ENCODE measurements at places on chromosomes 7 and 10.
A peak's percentile ranks its signal among the peaks of the same experiment; 100 is the strongest.

GRCh38 chr10:8511026-8511425 lies 456.5 kb downstream of the GATA3 start:
- no peak for DNase-seq

DNA sequence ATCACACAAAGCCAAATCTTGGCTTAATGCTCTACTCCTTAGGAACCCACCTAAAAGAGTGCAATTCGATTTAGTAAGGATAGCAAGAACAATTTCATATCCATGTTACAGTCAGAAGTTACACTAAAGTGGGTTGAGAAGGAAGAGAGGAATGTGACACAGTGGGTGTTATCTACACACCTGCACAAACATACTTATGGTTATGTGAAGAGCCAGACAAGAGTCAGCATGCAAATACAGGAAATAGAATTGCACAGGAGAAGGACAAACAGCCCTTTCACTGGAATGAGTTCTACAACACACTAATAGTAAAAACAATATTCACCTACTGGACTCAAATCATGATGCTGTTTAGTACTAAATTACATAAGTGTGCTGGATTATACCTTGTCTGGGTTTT lies 262.8 kb downstream of the DGKB start:
- no peak for DNase-seq

GRCh38 chr10:133446979-133447378 lies 6.8 kb upstream of the SCART1 start:
- no peak for DNase-seq

- DNase-seq, result no peak
These were observed 123.2 kb downstream of the DNAJB6 start for GRCh38 chr7:157459966-157460365.

- peak; percentile 6 for DNase-seq
These were observed 757.1 kb downstream of the SORCS3 start for GRCh38 chr10:105398202-105398601.

GRCh38 chr7:36765605-36766004 lies 41.3 kb upstream of the AOAH start:
- no peak for DNase-seq

DNA sequence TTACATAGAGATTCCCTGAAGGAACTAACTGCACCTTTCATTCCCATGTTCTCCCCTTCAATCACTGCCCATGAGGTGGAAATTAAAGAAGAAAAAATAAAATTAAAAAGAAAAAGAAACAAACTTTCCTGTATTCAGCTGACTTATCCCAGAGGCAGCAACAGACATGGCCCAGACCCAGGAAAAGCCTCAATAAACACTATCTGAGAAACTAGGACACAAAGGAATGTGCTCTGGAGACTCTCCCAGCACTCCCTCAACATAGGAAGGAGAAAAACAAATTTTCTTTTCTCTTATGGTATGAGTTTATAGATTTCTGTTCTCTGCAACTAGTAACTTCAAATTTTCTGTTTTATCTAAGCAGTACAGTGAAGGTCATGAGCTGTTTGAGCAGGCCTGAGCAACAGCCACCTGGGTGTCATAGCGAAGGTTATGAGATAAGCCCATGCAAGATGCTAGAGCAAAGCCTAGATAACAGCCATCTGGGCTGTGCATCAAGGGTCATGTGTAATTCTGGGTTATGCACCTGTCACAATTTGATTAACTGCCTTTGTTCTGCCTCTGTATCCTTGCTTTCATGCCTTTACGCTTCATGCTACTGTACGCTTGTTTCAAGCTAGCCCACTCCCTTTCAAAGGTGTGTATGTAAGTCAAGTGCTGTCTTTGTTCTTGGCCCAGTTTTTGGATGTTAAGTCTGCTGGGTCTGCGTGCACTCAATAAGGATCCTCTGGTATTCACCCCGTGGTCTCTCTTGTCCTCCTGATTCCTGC lies 11.0 kb upstream of the OR6B1 start:
- no peak for DNase-seq

- no peak for DNase-seq
These were observed 43.4 kb downstream of the OAT start for GRCh38 chr10:124375353-124375614.

DNA sequence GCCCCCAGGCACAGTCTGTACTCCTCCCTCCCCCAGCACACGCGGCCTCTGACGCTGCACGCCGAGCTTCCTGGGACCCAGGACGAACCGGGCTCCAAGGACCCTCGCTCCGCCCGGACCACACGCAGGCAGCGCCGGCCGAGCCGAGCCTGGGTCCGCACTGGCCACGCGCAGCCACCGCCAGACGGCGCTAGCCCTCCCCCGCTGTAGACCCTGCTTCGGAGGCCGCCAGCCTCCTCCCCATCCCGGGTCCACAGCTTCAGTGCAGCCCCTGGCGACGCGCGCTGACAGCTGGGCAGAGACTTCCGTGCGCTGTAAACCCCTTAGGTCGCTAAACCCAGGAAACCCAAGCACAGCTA lies 936 bp upstream of the TCERG1L start:
- DNase-seq, result peak; percentile 95

GRCh38 chr10:22669163-22669711 lies 45.1 kb downstream of the PIP4K2A start:
- no peak for DNase-seq

GRCh38 chr7:111264981-111265380 lies 174.1 kb downstream of the LRRN3 start:
- no peak for DNase-seq
